ACHN (cell line): ENCODE measurements at places on chromosomes 2 and 18.
A peak's percentile ranks its signal among the peaks of the same experiment; 100 is the strongest.

DNA sequence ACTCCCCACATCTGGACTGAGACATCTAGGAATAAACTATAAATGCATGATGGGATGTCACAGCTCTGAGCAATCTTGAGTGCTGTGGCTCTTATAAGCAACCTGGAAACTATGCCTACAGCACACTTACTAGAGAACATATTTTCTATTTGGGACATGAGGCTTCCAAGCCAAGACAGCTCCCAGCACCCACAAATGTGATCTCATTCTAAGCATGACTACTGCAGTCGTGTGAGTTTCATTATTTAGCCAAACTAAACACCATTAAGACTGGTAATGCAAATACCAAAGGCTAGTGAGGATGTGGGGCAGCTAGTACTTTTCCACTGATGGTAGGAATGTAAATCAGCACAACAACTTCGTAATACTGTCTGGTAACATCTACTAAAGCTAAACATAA is 72.5 kb downstream of the RTTN start:
- no peak for DNase-seq

DNA sequence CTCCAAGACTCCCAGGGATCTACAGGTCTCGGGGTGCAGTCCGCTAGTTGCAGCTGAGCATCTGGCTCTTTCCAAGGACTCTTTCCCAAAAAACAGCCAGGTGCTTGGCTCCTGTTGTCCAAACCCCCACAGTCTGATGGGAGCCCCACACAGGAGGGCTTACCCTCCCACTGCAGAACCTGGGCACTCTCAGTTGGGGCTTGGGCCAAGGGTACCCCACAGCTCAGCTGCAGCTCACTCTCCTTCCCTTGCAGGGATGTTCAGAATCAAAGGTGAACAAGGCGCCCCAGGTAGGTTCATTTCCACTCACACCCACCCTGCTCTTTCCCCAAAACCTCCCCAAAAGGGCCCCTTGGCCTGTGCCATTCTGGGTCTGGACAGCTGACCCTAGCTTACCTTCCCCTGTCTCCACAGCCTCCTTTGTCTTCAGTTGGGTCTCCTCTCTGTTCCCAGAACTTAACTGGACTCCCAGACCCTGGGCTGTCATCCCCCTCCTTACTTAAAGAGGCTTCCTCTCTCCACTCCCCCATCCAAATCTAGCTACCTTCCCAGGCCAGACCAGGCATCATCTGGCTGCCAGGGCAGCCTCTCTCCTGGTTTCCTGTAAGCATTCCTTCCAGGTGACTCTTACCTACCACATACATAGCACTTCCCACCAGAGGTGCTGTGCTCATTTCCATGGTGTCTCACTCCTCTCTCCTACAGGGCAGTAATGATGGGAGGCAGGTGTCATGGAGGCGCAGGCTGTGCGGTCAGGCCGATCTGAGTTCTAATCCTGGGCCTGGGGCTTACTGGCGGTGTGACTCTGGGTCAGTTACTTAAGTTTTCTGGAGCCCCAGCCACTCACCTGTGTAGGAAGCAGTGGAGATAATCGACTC is 29.5 kb downstream of the MARCO start:
- DNase-seq, result no peak

DNA sequence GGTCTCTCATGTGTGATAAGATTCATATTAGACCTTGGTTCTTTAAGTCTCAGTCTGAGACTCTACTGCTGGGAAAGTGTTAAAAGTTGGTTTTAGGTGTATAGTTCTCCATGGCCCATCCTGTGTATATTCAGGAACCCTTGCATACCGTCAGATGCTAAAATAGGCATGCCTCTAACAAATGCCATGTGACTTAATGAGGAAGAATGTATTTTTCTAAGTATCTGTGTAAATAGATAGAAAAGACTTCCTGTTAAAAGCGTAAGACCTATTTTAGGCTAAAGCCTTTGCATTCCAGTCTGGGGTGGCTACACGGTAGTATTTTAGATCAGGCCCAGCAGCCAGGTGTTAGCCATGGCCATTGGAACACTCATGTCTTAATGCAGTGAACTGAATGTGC is 73.3 kb downstream of the RHBDD1 start:
- DNase-seq, result no peak

DNA sequence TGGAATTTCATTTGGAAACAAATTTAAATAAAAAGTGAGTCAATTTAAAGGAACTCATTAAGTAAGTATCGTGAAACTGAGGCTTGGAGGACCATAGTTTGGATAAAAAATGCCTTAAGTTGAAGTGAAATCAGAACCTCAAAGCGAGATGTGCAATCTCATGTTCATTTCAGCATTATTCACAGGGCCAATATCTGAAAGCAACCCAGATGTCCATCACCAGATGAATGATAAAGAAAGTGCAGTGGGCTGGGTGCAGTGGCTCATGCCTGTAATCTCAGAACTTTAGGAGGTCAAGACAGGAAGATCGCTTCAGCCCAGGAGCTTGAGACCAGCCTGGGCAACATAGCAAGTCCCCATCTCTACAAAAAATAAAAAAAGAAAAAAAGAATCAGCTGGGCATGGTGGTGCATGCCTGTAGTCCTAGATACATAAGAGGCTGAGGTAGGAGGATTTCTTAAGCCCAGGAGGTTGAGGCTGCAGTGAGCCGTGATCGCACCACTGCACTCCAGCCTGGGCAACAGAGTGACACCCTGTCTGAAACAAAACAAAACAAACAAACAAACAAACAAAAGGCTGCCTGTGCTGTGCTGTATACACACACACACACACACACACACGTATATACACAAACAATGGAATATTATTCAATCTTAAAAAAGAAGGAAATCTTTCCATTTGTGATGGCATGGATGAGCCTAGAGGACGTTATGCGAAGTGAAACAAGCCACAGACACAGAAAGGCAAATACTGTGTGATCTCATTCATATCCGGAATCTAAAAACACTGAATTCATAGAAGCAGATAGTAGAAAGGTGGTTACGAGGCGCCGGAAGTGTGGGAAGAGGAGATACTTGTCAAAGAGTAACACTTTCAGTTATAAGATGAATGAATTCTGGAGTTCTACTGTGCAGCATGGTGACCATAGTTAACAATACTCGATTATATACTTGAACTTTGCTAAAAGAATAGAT is 14.5 kb downstream of the SH3RF3 start:
- DNase-seq, result no peak

DNA sequence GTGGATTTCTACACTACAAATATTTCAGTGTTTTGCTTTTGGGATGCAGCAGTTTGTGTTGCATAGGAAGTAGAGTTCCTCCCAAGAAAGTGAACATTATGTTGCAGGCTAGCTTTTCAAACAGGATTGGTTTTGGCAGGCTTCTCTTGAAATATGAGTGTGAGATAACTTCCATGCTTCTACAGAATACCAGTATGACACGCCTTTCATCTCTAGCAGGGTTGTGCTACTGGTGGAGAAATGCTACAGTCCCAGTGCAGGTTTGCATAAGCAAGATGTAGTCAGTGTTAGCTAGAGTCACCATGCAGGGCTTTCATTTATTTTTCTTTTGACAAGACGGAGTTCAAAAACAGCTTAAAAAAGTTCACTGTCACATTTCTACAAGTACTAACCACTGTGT is 17.1 kb upstream of the CAVIN2 start:
- DNase-seq, result no peak

DNA sequence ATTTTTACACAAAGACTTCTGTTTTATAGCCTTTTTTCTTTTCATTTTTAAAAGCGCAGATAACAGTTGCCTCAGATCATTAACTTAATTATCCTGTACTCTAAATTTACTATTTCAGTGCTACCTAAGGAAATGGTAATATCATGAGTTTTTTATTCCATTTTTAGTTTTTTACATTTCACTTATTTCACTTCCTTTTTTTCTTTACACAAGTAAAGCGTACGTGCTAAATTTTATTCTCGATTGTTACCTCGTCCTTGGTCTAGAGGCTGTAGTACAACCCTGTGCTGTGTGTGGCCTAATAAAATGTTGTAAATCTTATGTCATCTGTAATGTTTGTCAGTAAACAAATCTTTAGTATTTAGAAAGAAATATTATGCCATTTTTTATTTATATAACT is 49.2 kb downstream of the CRIM1 start:
- DNase-seq, result no peak

GRCh38 chr2:99806758-99807157 is 316.9 kb upstream of the REV1 start:
- DNase-seq, result peak; percentile 39

DNA sequence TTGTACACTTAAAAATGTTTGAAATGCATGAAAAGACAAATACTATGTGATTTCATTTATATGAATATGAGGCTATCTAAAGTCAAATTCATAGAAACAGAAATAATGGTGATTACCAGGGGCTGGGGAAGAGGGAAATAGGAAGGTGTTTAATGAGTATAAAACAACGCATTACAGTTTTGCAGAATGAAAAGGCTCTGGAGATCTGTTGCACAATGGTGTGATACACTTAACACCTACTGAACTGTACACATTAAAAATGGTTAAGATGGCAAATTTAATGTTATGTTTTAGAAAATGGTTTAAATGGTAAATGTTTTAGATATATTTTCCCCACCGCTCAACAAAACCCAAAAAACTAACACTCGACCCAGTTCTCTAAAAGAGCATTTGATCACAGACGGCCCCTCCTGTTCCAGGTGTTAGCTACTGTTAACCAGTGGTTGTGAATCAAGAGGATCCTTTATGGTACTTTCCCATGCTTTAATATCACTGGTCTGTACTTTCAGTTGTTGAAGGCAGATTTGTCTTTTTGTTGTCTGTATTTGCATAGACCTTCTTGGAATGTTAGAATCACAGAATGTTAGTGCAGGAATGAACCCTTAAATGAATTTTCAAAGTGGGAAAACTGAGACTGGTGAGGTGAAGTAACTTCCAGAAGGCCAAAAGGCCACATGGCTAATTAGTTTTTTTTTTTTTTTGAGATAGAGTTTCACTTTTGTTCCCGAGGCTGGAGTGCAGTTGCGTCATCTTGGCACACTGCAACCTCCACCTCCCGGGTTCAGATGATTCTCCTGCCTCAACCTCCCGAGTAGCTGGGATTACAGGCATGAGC is 10.2 kb downstream of the RAB10 start:
- peak; percentile 35 for DNase-seq

DNA sequence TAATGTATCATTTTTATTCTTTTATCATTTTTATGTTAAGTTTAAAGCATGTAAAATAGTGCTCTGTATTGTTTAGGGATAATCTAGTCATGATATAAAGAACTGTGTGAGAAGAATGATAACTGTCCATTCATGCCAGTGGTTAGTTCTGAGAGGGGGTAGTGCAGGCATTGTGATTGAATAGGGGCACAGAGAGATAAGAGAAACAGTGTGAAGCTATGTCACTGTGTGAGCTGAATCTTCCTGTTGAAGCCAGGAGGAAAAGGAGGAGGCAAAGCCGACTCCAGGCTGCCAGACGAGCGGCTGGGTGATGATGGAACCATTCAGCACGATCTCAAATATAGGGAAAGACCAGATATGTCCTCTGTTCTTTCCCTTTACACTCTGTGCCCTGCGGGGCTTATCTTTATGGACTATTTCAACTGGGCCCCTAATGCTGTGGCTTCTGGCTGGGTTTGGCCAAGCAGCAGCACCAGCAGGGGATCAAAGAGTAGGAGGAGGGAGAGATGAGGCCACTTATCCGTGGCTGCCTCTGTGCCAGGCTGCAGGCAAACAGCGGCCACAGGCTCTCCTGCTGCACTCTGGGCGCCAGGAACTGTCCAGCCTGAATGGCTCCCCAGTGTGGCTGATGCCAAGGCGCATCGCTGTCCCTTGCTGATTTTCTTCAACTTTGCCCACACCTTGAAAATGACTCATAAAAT is 128.0 kb downstream of the SPP2 start:
- DNase-seq, result peak; percentile 21

DNA sequence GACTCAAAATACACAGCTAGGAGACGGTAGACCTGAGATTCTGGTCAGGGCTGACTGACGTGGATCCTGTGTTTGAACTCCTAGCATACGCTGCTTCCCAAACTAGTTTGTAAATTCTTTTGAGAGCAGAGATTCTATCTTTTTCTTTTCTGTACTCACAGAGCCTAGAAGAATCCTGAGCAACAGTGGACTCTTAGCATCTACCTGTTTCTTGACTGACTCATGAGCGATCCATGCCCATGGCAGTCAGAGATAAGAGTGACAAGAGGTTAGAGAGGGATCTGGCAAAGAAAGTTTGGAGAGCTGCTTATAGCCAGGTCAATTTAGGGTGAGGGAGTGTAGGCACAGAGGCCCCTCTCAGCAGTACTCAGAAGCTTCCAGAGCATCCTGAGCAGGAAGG is 41.1 kb upstream of the PPP1CB start:
- DNase-seq, result no peak

DNA sequence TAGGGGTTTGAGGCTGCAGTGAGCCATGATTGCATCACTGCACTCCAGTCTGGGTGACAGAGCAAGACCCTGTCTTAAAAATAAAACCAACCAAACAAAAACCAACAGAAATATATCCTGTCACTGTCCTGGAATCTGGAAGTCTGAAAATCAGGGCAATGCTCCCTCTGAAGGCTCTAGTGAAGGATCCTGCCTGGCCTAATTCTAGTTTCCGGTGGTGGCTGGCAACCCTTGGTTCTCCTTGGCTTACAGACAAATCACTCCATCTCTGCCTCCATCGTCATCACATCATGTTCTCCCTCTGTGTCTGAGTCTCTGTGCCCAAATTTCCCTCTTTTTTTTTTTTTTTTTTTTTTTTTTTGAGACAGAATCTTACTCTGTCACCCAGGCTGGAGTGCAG is 15.9 kb upstream of the VPS4B start:
- no peak for DNase-seq

- DNase-seq, result peak; percentile 47
Measured at GRCh38 chr18:63074981-63075404, 244.6 kb downstream of the BCL2 start.

GRCh38 chr2:32591669-32592463 is 36.0 kb upstream of the TTC27 start:
- no peak for DNase-seq

DNA sequence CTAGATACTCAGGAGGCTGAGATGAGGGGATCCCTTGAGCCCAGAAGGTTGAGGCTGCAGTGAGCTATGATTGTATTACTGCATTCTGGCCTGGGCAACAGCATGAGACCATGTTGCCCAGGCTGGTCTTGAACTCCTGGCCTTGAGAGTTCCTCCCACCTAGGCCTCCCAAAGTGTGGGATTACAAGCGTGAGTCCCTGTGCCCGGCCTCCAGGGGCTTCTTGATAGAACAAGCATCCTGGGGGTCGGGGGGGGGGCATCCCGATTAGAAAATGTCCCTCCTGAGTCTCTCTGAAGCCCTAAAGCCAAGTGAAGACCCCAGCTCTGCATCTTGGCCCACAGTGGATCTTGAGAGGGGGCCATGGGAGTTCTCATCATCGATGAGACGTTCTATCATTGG is 22.3 kb upstream of the EFHD1 start:
- no peak for DNase-seq
